ENCODE measurements at places on chromosomes 1 and 21.
A peak's percentile ranks its signal among the peaks of the same experiment; 100 is the strongest.

- no peak for DNase-seq
Observed at GRCh38 chr1:54490361-54491248, 57.4 kb upstream of the ACOT11 start.

GRCh38 chr1:32538887-32539583, at the start of gene ZBTB8A:
Gene ZBTB8A (plus strand): TSS chr1:32539427. CDS start chr1:32592932, 53,505 bp downstream.
- peak; percentile 33 for DNase-seq

GRCh38 chr1:118535901-118536300, 350.9 kb upstream of the SPAG17 start:
- peak; percentile 5 for DNase-seq

- DNase-seq = no peak
Observed at GRCh38 chr21:36250423-36251075, 69.4 kb upstream of the MORC3 start.

GRCh38 chr21:40531431-40532110, 315.4 kb downstream of the DSCAM start:
- no peak for DNase-seq

GRCh38 chr1:55618199-55618598, 403.0 kb upstream of the USP24 start:
- DNase-seq = no peak

- DNase-seq = no peak
Observed at GRCh38 chr1:58402444-58402843, 144.1 kb downstream of the OMA1 start.
